A549 treated with ZK216348 at 1 μM for 4 hours (cell line): ENCODE measurements at places on chromosomes 1 and 21. TPM values are rescaled to one million over a fixed set of nuclear protein-coding genes. Genes with fewer than 3 reads are reported as not detected.

Gene IARS2
- 87.5 to 130 TPM (median 104 TPM) in 5 replicates for total RNA-seq

Gene CDC14A
- total RNA-seq, result 2.1 to 3.1 TPM (median 2.6 TPM) in 5 replicates

Gene ASCL5
- total RNA-seq, result 0.11 to 0.27 TPM (median 0.23 TPM) in 3 of 5 replicates, not detected in the others

Gene KIAA0040
- total RNA-seq, result 0.56 to 0.92 TPM (median 0.74 TPM) in 5 replicates

Gene SELENON
- 50.6 to 71.3 TPM (median 61.3 TPM) in 5 replicates for total RNA-seq

Gene F11R
- 43.1 to 66.6 TPM (median 47.2 TPM) in 5 replicates for total RNA-seq

Gene MFAP2
- 0.26 to 0.71 TPM (median 0.46 TPM) in 4 of 5 replicates, not detected in the other for total RNA-seq

Gene TMEM61
- total RNA-seq, result 0.23 to 0.71 TPM (median 0.48 TPM) in 5 replicates
